Stimulated activated CD4-positive, alpha-beta T cell treated with anti-CD3 and anti-CD28 coated beads, Interleukin-15, amount 100 ng/mL, for 1 hour (primary cell): ENCODE measurements at places on chromosomes 6 and 20.

DNA sequence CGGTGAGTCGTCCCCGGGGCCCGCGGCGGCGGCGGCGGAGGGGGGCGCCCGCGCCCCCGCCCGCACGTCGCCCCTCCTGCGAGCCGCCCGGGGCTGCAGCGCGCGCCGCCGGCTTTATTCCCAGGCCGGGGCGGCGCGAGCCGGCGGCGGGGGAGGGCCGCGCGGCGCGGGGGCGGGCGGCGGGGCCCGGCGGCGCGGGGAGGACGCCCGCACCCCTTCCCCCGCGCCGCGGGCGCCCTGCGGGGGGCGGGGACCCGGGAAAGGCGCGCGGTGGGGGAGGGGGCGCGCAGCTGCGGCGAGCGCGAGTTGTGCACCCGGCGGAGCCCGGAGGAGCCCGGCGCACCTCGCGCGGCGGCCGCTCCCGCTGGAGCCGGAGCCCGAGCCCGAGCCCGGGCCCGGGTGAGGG, 646 bp downstream of the HMGA1 start:
- no peak for DNase-seq

DNA sequence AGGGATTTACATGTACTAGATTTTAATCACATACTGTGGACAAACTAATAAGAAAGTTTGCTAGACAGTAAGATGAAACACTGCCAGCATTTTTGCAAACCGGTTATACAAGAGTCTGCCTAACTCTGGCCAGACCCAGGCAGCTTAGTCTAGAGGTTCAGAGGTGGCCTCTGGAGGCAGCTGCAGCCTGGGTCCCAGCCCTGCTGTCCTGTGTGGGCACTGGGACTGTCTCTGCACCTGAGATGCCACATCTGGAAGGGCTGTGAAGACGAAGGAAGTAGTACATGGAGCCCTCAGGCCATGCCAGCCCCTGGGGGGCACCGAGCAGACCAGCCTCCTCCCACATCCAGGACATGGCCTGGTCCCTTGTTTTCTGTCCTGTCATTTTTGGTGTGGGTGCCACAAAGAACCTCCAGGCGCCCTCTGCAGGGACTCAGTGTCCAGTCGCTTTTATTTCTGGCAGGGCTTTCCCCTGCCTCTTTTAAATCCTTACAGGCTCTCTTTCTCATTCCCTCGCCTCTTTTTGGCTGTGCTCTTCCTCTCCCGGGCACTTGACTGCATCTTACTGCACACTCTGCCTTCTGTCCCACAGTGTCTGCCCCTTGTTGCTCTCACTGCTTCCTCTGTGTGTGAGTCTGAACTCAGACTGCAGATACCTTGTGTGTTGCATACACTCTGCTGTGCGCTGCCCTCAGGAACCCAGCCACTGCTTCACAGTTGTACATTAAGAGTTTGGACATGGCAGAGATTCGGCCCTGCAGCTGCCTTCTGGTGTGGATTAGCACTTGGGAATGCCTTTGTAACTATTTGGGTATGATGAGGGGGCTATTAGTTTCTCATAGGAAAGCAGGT, 216.7 kb downstream of the ZDHHC14 start:
- DNase-seq = no peak

GRCh38 chr6:137161949-137162348, 11.5 kb downstream of the IL22RA2 start:
- DNase-seq = no peak

DNA sequence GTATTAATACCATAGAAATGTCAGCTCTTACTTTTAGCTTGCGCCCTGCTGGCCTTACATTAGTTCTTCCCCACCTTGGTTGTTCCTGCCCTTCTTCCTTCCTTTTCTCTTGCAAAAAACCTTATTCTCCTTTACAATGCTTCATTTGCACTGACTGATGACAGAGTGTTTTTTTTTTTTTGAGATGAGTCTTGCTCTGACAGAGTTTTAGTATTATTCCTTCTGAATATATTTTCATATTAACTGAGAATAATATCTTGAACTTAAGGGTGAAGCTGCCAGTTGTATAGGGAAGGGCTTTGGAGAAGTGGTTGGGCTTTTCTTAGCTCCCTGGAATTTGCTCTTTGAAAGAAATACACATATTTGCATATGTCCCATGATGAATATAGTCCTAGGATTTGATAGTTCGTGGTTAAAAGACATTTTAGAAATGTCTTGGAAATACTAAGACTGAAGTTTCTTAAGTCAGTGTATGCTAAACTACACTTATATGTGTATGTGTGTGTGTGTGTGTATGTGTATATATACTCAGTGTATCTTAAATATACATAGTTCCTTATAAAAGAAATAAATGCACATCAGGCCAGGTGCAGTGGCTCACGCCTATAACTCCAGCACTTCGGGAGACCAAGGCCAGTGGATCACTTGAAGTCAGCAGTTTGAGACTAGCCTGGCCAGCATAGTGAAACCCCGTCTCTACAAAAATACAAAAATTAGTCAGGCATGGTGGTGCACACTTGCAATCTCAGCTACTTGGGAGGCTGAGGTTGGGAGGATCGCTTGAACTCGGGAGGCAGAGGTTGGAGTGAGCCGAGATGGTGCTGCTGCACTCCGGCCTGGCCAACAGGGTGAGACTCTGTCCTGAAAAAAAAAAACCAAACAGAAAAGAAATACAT, 216.1 kb upstream of the MYLIP start:
- DNase-seq = no peak

GRCh38 chr6:2203264-2203663, 42.1 kb downstream of the GMDS start:
- no peak for DNase-seq

GRCh38 chr20:17998446-17998845, 29.6 kb downstream of the MGME1 start:
- DNase-seq = no peak

DNA sequence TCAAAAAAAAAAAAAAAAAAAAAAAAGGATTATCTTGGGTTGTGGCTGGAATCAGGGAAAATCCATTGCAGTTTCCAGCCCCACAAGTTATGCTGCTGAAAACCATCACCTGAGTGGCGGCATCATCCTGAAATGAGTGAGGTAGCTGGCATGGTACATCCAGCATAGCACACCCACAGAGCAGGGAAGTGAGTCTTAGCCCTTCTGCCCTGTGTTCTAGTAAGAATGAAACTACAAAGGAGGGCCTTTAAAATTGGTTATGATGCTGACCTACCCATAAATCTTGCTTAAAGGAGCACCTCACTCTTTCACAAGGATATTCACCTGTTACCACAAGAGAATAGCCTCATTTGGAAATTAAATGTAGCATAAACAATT, 119.2 kb downstream of the NFATC2 start:
- DNase-seq = no peak

- DNase-seq = no peak
Observed at GRCh38 chr20:12410783-12411182, 493.1 kb downstream of the BTBD3 start.

- no peak for DNase-seq
Observed at GRCh38 chr6:99031957-99032356, 84.2 kb upstream of the FBXL4 start.

GRCh38 chr20:46701556-46701955, 7.9 kb upstream of the SLC2A10 start:
- no peak for DNase-seq

- DNase-seq = no peak
Observed at GRCh38 chr6:160088069-160088783, 33.4 kb upstream of the SLC22A1 start.

GRCh38 chr6:36443471-36444428, 950 bp downstream of the KCTD20 start:
- DNase-seq = no peak

GRCh38 chr20:54228841-54229240, 21.0 kb downstream of the PFDN4 start:
- no peak for DNase-seq

- no peak for DNase-seq
Observed at GRCh38 chr6:14380086-14380820, 262.7 kb downstream of the CD83 start.

- DNase-seq = no peak
Observed at GRCh38 chr6:110328259-110328658, 29.9 kb downstream of the METTL24 start.

DNA sequence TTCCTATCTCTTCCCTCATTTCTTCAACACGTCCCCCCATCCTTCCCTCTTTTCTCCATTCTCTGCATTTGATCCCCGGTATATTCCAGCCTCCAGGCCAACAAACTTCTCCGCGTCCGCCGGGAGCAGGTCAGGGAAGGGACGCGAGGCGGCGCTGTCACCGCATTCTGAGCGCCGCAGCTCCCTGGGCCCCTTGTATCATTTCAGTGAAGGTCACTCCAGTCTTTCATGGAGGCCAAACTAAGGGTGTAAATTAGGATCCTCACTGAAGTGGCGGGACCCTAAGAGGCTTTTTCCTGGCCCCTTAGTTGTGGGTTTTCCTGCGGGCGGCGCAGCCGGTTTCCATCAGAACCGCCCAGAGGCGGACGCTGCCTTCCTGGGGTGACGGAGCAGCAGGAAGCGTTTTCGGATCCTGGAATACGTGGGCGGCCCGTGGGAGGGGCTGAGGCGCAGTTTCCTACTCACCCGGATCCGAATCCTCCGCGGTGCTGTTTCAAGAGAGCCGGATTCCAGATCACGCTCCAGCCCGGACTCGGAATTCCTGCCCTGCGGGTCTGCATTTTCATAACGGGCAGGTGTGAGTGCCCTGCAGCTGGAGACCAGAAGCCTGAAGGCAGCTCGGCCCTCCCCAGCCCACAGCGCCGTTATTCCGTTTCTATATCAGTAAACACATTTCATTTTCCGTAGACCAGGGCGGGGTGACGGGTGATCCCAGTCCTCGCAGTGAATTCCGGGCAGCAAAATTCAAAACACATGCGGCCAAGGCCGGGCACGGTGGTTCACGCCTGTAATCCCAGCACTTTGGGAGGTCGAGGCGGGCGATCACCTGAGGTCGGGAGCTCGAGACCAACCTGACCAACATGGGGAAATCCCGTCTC, 3.6 kb upstream of the MICA start:
- peak; percentile 16 for DNase-seq

- no peak for DNase-seq
Observed at GRCh38 chr6:2931055-2931454, 27.9 kb upstream of the SERPINB9 start.

DNA sequence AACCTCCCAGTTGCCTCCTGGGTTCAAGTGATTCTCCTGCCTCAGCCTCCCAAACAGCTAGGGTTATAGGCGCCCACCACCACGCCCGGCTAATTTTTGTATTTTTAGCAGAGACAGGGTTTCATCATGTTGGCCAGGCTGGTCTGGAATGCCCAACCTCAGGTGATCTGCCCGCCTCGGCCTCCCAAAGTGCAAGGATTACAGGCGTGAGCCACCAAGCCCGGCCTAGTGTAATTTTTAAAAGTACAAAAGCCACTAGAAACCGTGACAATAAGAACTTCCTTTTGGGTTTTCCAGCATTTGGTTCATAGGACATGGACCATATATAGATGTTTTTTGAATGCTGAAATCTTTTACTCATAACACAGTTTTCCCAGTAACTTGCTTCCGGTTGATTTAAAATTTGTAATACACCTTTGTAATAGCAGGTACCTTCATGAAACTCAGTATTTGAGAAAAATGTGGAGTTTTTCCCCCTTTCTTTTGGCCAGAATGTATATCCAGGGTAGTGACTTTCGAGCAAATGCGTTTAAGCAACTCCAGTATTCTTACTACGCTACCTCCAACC, 467 bp downstream of the PXT1 start:
- no peak for DNase-seq

DNA sequence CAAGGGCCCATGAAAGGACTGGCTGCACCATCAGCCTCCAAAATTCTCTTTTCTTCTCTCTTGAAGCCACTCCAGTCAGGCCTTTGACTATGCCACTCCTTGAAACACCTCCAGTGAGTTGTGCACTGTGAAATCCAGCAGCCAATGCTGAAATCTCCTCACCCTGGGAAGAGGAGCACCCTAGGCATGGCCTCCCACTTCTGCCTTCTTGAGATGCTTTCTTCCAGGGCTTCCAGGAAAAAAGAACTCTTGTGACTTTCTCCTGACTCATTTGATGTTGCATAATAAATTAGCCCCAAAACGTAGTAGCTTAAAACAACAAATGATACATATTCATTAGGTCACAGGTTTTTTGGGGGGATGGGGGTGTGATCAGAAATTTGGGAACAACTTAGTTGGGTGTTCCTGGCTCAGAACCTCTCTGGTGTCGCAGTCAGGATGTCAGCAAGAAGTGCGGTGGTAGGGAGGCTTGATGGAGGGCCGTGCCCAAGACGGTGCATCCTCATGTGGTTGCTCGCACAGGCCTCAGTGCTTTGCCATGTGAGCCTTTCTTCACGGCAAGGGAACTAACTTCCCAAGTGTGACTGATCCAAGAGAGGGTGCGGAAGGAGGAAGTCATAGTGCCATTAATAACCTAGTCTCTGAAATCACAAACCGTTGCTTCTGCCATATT, 12.1 kb downstream of the NCR2 start:
- DNase-seq = no peak

DNA sequence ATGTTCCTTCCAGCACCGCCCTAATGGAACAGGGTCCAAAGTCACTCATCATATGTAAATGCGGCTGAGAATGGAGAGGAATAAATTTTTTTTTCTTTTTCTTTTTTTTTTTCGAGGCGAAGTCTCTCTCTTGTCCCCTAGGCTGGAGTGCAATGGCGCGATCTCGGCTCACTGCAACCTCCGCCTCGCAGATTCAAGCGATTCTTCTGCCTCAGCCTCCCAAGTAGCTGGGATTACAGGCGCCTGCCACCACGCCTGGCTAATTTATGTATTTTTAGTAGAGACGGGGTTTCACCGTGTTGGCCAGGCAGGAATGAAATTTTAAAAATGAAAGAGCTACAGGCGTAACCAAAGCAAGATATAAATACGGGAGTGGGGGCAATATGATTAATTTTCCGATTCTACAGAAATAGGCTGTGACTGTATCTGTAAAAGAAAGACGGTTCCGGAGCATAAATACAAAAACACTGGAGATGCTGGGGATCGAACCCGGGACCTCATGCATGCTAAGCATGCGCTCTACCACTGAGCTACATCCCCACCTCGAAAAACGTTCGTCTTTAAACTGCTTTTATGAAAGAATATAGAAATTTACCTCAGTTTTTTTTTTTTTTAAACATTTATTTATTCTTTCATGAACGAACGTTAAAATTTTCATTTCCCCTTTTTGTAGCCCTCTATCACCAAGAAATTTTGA, 132.2 kb downstream of the GPX5 start:
- DNase-seq = no peak

- no peak for DNase-seq
Observed at GRCh38 chr6:158629367-158630221, 14.9 kb downstream of the DYNLT1 start.

- no peak for DNase-seq
Observed at GRCh38 chr6:12064131-12064530, 52.0 kb downstream of the HIVEP1 start.

GRCh38 chr6:27188061-27188884, 59.2 kb upstream of the PRSS16 start:
- DNase-seq = no peak

GRCh38 chr6:16285467-16286150, 47.2 kb downstream of the GMPR start:
- DNase-seq = no peak

DNA sequence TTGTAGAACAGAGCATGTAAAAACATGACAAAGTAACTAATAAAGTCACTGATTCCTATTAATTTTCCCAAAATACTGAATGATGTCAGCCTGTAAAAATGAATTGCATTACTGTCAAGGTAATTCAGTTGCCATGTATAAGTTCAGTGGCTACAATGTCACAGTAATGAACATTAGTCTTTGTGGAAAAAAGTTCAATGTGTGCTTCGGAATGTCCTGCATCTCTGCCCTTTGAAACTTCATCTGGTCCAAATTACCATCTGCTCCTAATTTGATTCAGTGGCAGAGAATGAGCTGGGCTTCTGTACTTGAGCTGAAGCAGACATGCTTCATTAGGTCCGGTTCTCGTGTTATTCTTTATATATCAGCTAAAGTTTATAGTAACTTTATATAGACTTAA, 567.4 kb downstream of the COL12A1 start:
- DNase-seq = no peak

- no peak for DNase-seq
Observed at GRCh38 chr20:48210111-48211027, 425.1 kb upstream of the SULF2 start.
